CD4-positive, alpha-beta memory T cell (primary cell): ENCODE measurements at places on chromosomes 16 and 17. TPM values are rescaled to one million over a fixed set of nuclear protein-coding genes. Genes with fewer than 3 reads are reported as not detected.

DNA sequence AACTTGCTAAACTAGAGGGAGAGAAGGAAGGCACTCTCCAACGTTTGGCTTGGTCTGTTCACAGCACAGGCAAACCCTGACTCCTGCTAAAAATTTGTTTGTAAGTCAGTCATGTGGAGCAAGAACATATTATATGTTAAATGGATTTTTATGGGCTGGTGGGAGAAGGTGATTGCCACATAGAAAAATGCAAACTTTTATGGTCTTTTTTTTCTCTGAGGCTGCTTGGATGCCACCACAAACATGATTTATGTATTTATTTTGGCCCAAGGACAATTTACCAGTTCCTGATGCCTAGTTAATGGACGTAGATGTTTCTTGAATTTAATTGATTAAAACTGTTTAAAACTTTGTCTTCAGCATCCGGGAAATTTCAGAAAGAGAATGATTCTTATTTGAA is 274.2 kb upstream of the MYOCD start:
- H3K27ac ChIP-seq, result no peak overlapping the region
- no peak for DNase-seq
- no peak overlapping the region for H3K4me3 ChIP-seq
- no peaks in the 10 kb centered on the region for H3K36me3 ChIP-seq

DNA sequence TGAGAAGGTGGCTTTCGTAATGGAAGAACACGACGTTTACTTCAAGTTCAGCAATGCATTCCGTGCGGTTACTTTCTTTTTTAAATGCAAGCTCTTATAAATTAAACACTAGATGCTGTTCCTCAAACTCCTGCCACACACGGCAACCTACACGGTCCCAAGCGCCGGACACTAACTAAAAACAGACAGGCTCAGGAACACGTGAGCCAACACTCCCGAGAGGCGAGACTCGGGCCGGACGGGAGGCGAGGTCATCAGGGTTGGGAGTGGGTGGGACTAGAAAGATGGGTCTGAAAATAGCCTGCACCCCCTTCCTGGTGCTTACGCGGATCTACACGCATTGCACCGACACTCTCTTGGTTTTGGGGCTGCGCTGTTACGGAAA is 6.4 kb downstream of the CLCN7 start:
- no peak overlapping the region for H3K4me3 ChIP-seq
- H3K4me1 ChIP-seq, result peaks cover 8% of the 10 kb centered on the region
- H3K27ac ChIP-seq, result no peak overlapping the region
- no peak for DNase-seq
- H3K36me3 ChIP-seq, result no peaks in the 10 kb centered on the region
- no peaks in the 10 kb centered on the region for H3K27me3 ChIP-seq

DNA sequence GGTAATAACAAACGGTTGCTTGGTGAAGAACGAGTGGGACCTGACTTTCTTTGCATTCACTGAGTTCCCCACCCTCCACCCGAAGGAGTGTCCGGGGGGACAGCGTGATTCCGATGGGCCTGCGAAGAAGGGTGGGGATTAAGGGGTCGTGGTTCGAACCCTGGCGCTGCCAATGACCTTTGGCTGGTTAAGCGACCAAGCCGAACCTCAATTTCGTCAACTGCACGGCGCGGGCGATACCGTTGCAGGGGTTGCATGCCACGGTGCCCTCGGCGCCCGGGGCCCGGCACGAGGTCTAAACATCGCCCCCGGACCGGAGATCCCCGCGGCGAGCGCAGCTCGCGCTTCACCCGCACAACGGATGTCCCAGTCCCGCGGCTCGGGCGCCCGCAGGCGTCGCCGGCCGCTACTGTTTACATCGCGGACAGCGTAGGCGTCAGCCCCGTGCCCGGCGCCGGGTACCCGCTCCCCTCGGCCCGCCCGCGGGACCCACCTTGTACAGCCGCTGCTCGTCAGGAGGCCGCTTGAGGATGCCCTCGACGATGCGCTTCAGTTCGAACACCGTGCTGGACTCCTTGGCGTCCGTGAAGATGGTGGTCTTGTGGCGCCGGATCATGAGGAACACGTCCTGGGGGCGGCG is 460 bp downstream of the ELOB start:
- H3K36me3 ChIP-seq, result peaks cover 14% of the 10 kb centered on the region
- DNase-seq, result no peak
- H3K4me3 ChIP-seq, result peak overlapping the region; percentile 34

- H3K4me1 ChIP-seq, result no peaks in the 10 kb centered on the region
- H3K27me3 ChIP-seq, result no peaks in the 10 kb centered on the region
- no peak for DNase-seq
- H3K4me3 ChIP-seq, result no peak overlapping the region
- no peak overlapping the region for H3K27ac ChIP-seq
Observed at GRCh38 chr17:69997332-69997731, 77.7 kb upstream of the KCNJ16 start.

DNA sequence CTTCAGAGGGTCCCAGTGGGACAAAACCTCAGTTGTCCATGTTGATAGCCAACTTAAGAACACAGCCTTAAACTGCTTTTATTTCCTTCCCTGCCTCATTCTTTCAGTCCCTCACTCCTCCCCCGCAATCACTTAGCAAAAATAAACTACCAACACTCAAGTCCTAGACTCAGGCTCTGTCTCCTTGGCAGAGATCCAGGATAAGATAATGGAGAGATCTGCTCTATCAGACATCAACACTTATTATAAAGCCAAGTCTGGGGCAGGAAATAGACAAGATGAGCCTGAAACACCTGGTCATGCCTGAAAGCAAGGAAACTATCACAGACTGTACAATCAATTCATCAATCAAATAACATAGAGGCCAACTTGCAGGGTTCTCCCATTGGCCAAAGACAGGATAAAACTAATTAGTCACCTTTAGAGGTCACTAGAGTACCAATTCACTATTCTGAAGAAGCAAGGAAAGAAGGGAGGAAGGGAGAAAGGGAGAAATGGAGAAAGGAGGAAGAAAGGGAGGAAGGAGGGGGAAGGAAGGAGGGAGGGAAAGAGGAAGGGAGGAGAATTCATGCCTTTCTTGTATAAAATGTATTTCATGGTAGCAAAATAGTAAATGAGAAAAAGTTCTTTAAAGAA is 15.7 kb downstream of the HYDIN start:
- no peaks in the 10 kb centered on the region for H3K4me1 ChIP-seq
- H3K27me3 ChIP-seq, result no peaks in the 10 kb centered on the region
- no peaks in the 10 kb centered on the region for H3K36me3 ChIP-seq
- H3K27ac ChIP-seq, result no peak overlapping the region

DNA sequence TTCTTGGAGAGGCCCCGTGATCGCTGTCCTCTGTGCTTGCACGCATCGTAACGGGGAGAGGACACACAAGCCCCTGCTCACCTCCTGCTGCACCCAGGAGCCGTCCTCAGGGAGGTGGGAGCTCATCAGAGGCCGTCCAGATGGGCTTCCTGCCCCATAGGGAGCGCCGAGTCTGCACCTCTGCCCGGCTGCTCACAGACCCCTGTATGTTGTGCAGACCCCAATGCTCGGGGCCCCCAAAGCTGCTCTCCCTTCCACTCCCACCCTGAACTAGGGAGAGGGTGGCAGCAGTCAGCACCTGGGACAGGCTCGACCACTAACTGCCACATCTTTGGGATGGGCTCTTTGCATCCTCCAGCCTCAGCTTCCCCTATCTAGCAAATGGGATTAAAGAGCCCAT is 4.4 kb upstream of the ZNF469 start:
- H3K4me3 ChIP-seq, result no peak overlapping the region
- no peaks in the 10 kb centered on the region for H3K36me3 ChIP-seq
- peaks cover 3% of the 10 kb centered on the region for H3K27me3 ChIP-seq

- DNase-seq, result peak; percentile 76
- no peaks in the 10 kb centered on the region for H3K36me3 ChIP-seq
- no peak overlapping the region for H3K4me3 ChIP-seq
- no peaks in the 10 kb centered on the region for H3K27me3 ChIP-seq
Observed at GRCh38 chr17:21278450-21279197, 5.9 kb upstream of the MAP2K3 start.

GRCh38 chr16:468068-468821 is 42.8 kb downstream of the RAB11FIP3 start:
- H3K27me3 ChIP-seq, result no peaks in the 10 kb centered on the region
- no peak for DNase-seq
- H3K27ac ChIP-seq, result no peak overlapping the region
- H3K36me3 ChIP-seq, result no peaks in the 10 kb centered on the region
- no peak overlapping the region for H3K4me3 ChIP-seq
- no peaks in the 10 kb centered on the region for H3K4me1 ChIP-seq

- no peak overlapping the region for H3K4me3 ChIP-seq
- peaks cover 11% of the 10 kb centered on the region for H3K36me3 ChIP-seq
- H3K27ac ChIP-seq, result no peak overlapping the region
Observed at GRCh38 chr17:75499313-75500022, 15.9 kb downstream of the CASKIN2 start.

GRCh38 chr16:85759631-85760419 is 8.9 kb upstream of the C16orf74 start:
- no peaks in the 10 kb centered on the region for H3K36me3 ChIP-seq
- DNase-seq, result no peak
- no peak overlapping the region for H3K4me3 ChIP-seq
- no peaks in the 10 kb centered on the region for H3K27me3 ChIP-seq

DNA sequence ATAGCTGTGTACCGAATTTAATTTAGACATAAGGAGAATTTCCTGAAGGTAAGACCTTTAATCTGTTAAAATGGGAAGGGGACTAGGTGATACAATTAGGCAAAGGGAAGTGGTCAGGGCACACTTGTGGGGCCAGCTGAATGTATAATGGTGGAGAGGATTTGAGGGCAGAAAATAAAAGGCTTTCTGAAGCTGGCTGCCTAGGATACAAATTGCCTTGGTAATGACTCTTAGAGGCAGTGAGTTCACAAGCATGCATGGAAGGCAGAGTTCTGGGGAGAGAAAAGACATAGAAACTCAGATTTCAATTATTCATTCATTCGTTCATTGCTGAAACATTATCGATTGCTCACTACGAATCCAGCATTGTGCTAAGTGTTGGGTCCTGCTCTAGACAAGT is 12.4 kb upstream of the NFAT5 start:
- no peaks in the 10 kb centered on the region for H3K36me3 ChIP-seq
- no peaks in the 10 kb centered on the region for H3K27me3 ChIP-seq
- H3K4me1 ChIP-seq, result no peaks in the 10 kb centered on the region
- DNase-seq, result no peak
- H3K4me3 ChIP-seq, result no peak overlapping the region
- H3K27ac ChIP-seq, result no peak overlapping the region

GRCh38 chr17:45692661-45693060 is 91.5 kb upstream of the CRHR1 start:
- DNase-seq, result no peak
- no peaks in the 10 kb centered on the region for H3K36me3 ChIP-seq
- no peaks in the 10 kb centered on the region for H3K4me1 ChIP-seq
- no peak overlapping the region for H3K4me3 ChIP-seq

DNA sequence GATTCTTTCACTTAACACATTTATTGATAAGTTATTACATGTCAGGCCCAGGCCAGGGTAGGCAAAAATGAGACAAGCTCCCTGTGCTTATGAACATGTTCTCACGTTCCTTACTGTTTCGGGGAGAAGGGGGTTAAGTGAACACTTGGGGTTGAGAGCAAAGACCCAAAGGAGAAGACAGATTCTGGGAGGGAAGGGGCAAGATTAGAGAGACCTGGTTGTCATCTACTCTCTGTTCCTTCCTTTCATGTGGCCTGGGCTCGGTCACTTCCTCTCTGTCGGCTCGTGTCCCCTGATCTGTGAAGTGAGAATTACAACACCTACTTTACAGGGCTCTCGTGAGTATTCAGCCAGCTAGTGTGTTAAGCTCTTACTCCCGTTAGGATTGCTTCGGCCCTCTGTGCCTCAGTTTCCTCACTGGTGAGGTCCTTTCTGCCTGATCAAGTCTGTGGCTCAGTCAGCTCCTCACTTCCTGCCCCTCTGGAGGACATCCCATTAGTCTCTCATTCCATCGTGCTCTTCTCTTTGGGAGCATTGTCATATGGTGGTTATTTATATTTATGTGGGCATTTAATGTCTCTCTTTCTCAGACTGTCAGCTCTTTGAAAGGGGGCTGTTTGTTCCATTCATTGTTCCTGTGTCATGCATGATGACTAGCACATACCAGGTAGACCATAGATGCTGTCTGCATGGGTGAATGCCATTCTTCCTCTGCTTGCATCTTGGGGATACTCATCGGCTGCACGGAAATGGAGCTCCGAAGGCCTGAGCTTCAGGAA is 38.9 kb downstream of the PLCG2 start:
- no peaks in the 10 kb centered on the region for H3K27me3 ChIP-seq
- H3K4me1 ChIP-seq, result no peaks in the 10 kb centered on the region
- DNase-seq, result no peak
- no peak overlapping the region for H3K27ac ChIP-seq
- H3K36me3 ChIP-seq, result no peaks in the 10 kb centered on the region
- H3K4me3 ChIP-seq, result no peak overlapping the region

- DNase-seq, result no peak
- no peaks in the 10 kb centered on the region for H3K36me3 ChIP-seq
- H3K4me1 ChIP-seq, result no peaks in the 10 kb centered on the region
- no peaks in the 10 kb centered on the region for H3K27me3 ChIP-seq
- no peak overlapping the region for H3K27ac ChIP-seq
Observed at GRCh38 chr17:61201211-61201610, 198.4 kb upstream of the TBX2 start.

DNA sequence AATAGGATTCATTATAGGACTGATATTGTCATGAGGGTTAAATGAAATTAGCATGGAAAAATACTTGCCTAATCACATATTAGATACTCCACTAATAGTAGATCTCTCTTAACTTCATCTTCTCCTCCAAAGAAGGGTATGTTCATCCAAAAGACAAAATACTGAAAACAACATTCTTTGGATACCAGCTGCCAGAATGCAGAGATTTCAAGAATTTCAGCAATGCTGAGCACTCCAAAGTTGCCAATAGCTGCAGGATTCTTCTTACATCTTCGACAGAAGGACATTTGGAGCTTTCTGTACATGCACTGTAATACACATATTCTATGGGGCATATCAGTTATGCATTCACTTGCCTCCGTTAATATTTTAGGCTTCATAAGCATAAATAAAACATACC is 436.5 kb downstream of the HAPSTR1 start:
- no peaks in the 10 kb centered on the region for H3K27me3 ChIP-seq
- H3K4me1 ChIP-seq, result no peaks in the 10 kb centered on the region
- H3K36me3 ChIP-seq, result no peaks in the 10 kb centered on the region
- no peak overlapping the region for H3K27ac ChIP-seq
- DNase-seq, result no peak

- H3K36me3 ChIP-seq, result no peaks in the 10 kb centered on the region
- no peaks in the 10 kb centered on the region for H3K27me3 ChIP-seq
- H3K27ac ChIP-seq, result no peak overlapping the region
- no peak overlapping the region for H3K4me3 ChIP-seq
Observed at GRCh38 chr17:37234106-37234505, 141.7 kb upstream of the C17orf78 start.

GRCh38 chr17:246226-246625 is 64.8 kb upstream of the DOC2B start:
- H3K4me1 ChIP-seq, result no peaks in the 10 kb centered on the region
- H3K27ac ChIP-seq, result no peak overlapping the region
- no peaks in the 10 kb centered on the region for H3K27me3 ChIP-seq
- no peaks in the 10 kb centered on the region for H3K36me3 ChIP-seq
- no peak overlapping the region for H3K4me3 ChIP-seq
- DNase-seq, result no peak

- peaks cover 4% of the 10 kb centered on the region for H3K27me3 ChIP-seq
- H3K36me3 ChIP-seq, result no peaks in the 10 kb centered on the region
- H3K4me1 ChIP-seq, result no peaks in the 10 kb centered on the region
- no peak overlapping the region for H3K27ac ChIP-seq
Observed at GRCh38 chr16:68739964-68740627, 3.0 kb downstream of the CDH1 start.

Gene KRT40
- total RNA-seq, result not detected

Gene DHX58
- total RNA-seq, result 41.8 TPM

Gene KRTAP9-2
- total RNA-seq, result not detected

Gene SNX20
- total RNA-seq, result 88.9 TPM

Gene CNOT1
- 262 TPM for total RNA-seq

Gene RHBDF1
- total RNA-seq, result not detected

Gene VAT1L
- not detected for total RNA-seq

Gene NPTX1
- total RNA-seq, result not detected

Gene LRRC36
- total RNA-seq, result not detected

Gene CBFA2T3
- total RNA-seq, result not detected

Gene MYOCD
- not detected for total RNA-seq

Gene CKLF
- 71.0 TPM for total RNA-seq
